Left ventricle myocardium inferior (tissue), 1 donor: ENCODE measurements at places on chromosomes 3 and 15. TPM values are rescaled to one million over a fixed set of nuclear protein-coding genes. Genes with fewer than 3 reads are reported as not detected.

GRCh38 chr3:98999675-99000074 lies 98.2 kb upstream of the DCBLD2 start:
- no peak for DNase-seq

GRCh38 chr3:88044411-88044810 lies 14.4 kb downstream of the CGGBP1 start:
- no peak for DNase-seq

Gene PRSS50
- total RNA-seq: 0.22 TPM

DNA sequence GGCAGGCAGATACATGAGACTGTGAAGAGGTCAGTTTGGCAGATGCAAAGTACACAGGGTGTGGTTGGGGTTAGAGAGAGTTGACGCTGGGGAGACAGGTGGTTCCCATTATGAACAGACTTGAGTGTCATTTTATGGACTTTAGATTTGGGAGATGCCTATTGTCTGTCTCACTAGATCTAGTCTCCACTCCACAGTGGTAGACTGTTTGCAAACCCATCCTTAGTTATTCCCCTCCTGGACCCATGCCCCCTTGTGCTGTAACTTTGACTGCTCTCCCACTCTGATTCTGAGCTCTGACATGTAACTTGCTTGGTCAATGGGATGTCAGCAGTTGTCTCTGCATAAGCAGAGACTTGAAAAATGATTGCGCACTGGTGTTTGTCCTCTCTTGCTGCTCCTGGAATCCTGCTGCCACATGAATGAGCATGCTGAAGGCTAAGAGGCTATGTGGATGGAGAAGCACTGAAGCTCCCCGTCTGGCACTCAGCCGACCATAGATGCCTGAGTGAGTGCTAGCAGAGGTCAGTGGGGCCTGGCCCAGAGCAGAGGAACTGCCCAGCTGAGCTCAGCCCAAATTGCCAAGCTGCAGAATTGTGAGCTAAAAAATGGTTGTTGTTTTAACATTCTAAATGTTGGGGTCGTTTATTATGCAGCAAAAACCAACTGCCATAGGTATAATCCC lies 88.2 kb downstream of the FAM43A start:
- DNase-seq: no peak

DNA sequence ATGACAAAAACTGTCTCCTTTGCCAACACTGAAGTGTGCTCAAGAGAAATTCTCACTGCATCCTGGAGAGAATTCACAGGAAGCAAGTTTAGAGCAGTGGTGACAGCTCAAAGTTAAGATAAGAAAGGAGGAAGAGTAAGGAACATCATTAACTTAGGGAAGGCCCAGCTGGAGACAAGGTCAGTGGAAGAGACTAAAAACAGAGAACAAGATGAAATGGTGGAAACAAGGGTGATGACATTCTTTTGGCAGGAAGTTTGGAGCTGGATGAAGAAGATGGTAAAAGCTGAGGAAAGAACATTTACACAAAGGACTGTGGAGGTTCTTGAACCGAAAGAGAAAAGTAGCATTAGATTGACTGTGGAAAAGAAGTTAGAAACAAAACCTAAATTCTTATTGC lies 6.7 kb upstream of the SUCLG2 start:
- DNase-seq: no peak
